HCEC 1CT (cell line): ENCODE measurements at places on chromosomes 11 and 22.
A peak's percentile ranks its signal among the peaks of the same experiment; 100 is the strongest.

DNA sequence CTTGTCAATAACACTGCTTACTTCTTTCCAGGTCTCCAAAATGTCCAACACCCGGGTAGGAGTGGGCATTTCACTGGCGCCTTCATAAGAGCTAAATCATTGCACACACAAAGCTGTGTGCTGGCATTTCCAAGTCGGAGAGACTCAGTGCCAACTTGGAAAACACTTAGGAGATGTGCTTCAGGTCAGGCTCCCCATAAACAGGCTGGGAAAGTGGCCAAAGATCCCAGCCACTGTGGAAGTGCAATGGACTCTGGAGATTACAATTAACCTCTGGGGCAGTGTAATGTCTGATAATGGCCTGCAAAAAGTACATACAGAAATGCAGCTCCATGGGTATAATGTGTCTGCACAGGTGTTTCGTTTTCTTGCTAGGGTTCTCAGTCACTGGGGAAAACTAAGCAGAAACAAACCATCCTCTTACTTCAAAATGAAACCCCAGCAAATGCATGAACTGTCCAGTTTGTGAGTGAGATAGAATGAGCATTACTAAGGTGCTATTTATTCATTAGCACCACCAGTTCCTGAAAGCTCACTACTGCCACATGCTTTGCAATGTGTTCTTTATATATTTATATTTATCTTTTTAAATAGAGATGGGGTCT, 79.0 kb downstream of the ABTB2 start:
- no peak for DNase-seq

DNA sequence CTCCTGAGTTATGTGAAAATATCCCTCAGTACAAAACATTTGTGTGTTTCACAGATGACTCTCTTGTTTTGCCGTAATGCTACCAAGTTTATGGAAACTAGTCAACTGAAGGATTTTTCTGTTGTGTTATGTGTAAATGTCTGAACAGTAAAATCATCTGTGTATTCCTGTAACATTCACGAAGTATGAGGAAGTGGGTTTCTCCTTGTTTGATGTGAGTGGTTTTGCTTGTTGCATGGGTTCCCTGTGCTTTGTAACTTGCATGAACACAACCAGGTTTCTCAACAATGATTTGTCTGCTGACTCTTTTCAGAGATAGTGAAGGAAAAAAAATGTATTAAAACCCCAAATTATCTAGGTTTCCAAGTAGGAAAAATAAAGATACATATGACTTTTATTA, 138.1 kb downstream of the PGR start:
- DNase-seq, result no peak

GRCh38 chr11:116122697-116123472, 618.7 kb upstream of the CADM1 start:
- no peak for DNase-seq

GRCh38 chr22:20957683-20958431, 9.2 kb upstream of the AIFM3 start:
- DNase-seq, result no peak

- no peak for DNase-seq
Measured at GRCh38 chr11:93958991-93959390, 62.2 kb upstream of the HEPHL1 start.

- DNase-seq, result no peak
Measured at GRCh38 chr11:1970956-1971355, 23.8 kb downstream of the MRPL23 start.

GRCh38 chr22:20089977-20090729, 10.1 kb downstream of the DGCR8 start:
- DNase-seq, result peak; percentile 40

DNA sequence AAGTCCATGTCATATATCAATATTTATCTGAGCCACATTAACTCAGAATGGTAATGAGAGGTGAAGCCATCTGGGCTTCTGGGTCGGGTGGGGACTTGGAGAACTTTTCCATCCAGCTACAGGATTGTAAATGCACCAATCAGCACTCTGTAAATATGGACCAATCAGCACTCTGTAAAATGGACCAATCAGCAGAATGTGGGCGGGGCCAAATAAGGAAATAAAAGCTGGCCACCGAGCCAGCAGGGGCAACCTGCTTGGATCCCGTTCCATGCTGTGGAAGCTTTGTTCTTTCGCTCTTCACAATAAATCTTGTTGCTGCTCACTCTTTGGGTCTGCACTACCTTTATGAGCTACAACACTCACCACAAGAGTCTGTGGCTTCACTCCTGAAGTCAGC, 253.4 kb downstream of the JRKL start:
- DNase-seq, result no peak

GRCh38 chr22:47563406-47564157, 801.1 kb downstream of the TBC1D22A start:
- DNase-seq, result no peak

- no peak for DNase-seq
Measured at GRCh38 chr11:23620617-23621016, 760.3 kb upstream of the CCDC179 start.

DNA sequence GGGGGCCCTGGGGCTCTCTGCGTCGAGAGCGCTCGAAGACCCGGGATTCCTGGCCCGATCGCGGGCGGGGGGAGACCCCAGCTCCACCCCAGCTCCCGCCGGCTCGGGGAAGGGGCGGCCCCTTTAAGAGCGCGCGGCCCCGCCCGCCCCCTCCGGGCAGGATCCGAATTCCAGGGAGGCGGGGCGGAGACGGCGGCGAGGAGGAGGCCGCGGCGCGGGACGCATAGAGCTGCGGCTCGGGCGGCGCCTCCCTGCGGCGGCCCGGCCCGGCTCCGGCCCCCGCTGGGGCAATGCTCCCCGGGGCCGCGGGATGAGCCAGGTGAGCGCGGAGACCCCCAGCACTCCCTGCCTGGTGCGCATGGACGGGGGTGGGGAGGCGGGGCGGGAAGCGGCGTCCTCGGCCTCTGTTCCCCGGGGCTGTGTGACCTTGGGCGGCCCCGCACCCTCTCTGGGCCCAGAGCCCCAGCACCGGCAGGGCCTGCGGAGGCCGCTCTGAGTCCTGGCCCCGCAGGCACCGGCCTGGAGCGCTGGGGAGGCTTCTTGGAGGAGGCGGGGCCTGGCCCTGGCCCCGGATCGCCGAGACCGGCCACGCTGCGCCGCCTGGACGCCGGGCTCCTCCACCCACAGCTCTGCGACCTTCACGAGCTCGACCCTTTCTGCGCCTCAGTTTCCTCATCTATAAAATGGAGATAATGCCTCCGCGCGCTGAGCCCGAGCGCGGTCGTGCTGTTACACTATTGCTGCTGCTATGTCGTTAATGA, 565 bp downstream of the GAS2L1 start:
- DNase-seq, result peak; percentile 76

GRCh38 chr22:27718186-27719035, 83.1 kb downstream of the MN1 start:
- peak; percentile 75 for DNase-seq

GRCh38 chr22:28918550-28919271, 35.3 kb downstream of the ZNRF3 start:
- no peak for DNase-seq

DNA sequence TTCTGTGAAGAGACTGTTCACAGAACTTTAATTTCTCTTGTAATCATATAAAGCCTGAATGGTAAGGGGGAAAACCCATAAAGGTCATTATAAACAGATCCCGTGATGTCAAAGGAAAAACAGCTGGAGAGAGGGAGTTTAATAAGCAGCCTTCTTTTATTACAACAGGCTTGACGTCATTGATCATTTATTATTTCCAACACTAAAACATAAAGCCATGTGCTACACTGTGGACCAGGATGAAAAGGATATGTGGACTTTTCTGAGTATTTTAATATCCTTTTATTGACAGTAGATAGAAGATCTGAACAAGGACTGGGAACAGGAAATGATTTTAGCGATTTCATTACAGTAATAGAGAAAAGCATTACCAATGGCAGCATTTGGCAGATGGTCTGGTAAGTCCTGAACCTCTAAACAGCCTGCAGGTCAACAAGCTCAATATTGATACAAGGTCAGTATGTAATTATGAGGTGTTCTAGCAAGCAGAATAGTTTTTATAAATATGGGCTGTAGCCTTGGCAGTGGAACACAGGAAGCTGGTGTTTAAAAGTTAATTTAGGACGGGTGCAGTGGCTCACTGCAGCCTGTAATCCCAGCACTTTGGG, 25.1 kb upstream of the TPH1 start:
- no peak for DNase-seq

GRCh38 chr11:9761441-9761945, 97.6 kb downstream of the SWAP70 start:
- no peak for DNase-seq

GRCh38 chr11:101061606-101062005, 68.0 kb downstream of the PGR start:
- DNase-seq, result no peak

DNA sequence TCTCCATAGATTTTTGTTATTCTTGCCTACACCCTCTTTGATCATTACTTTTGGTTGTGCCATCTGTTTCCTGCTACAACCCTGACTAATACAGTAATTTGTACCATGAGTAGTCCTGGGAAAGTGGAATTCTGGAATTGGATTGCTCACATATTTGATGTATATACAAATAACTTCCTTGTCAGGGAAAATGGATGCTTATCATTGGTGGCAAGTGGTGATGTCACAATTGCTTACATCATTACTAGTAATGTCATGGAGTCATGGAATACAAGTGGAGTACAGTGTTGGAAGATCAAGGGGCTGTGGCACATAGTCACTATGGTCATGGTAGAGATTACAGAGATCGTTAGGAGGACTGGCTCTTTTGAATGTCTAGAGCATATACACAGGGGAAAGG, 24.4 kb downstream of the AASDHPPT start:
- DNase-seq, result peak; percentile 76

DNA sequence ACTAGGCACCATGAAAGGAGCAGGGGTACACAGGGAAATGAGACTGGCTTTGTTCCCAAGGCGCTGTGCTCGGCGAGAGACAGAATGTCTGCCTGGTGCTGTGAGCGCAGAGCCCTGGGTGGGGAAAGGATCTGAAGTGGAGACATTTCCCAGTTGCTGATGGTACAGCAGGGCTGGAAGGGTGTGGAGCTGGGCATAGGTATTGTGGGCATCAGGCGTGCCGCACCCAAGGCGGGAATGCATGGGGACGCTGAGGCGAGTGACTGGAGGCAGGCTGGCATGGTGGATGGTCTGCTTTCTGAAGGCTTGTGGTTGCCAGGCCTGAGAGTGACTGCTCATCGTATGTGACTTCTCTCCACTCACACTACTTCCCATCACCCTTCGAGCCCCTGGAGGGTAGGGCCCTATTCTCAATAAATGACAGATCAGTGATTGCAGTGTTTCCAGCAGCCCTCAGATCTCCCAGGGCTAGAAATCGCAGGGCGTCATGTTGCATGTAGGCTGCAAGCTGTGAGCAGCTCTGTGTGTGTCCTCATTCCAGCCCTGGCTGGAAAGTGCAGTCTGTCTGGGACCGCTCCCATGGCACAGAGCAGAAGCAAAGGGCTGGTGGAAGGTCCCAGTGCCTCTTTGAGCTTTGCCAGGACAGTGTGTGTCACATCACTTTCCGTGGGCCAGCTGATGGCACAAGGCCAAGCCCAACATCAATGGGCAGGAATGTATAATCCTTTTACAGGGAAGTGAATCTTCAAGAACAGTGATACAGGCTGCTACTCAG, 67.7 kb downstream of the TBC1D22A start:
- peak; percentile 22 for DNase-seq

DNA sequence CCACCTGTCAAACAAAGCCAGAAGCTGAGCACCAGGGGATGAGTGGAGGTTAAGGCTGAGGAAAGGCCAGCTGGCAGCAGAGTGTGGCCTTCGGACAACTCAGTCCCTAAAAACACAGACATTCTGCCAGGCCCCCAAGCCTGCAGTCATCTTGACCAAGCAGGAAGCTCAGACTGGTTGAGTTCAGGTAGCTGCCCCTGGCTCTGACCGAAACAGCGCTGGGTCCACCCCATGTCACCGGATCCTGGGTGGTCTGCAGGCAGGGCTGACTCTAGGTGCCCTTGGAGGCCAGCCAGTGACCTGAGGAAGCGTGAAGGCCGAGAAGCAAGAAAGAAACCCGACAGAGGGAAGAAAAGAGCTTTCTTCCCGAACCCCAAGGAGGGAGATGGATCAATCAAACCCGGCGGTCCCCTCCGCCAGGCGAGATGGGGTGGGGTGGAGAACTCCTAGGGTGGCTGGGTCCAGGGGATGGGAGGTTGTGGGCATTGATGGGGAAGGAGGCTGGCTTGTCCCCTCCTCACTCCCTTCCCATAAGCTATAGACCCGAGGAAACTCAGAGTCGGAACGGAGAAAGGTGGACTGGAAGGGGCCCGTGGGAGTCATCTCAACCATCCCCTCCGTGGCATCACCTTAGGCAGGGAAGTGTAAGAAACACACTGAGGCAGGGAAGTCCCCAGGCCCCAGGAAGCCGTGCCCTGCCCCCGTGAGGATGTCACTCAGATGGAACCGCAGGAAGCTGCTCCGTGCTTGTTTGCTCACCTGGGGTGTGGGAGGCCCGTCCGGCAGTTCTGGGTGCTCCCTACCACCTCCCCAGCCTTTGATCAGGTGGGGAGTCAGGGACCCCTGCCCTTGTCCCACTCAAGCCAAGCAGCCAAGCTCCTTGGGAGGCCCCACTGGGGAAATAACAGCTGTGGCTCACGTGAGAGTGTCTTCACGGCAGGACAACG, 11.7 kb downstream of the CXCR5 start:
- DNase-seq, result no peak

- DNase-seq, result no peak
Measured at GRCh38 chr11:40202589-40203270, 1256.7 kb downstream of the LRRC4C start.

DNA sequence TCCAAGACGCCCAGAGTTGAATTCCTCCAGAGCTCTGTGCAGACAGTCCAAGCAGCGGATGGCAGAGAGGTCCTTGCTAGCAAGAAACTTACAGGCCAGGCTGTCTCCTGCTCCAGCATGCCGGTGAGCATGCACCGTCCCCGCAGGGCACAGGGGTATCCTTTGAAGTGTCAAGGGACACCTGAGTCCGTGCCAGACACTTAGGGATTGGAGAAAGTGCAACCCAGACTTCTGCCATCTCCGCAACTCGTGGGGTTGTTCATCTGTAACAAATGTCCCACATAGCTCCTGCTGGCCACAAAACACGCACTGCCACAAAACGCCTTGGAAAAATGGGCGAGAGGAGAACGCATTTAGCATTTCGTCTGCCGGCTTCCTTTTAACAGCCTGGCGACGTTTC, 13.3 kb downstream of the TSPO start:
- no peak for DNase-seq

- DNase-seq, result peak; percentile 35
Measured at GRCh38 chr22:37186228-37186996, 1.6 kb downstream of the C1QTNF6 start.
